ENCODE measurements at places on chromosomes 2 and 18.

DNA sequence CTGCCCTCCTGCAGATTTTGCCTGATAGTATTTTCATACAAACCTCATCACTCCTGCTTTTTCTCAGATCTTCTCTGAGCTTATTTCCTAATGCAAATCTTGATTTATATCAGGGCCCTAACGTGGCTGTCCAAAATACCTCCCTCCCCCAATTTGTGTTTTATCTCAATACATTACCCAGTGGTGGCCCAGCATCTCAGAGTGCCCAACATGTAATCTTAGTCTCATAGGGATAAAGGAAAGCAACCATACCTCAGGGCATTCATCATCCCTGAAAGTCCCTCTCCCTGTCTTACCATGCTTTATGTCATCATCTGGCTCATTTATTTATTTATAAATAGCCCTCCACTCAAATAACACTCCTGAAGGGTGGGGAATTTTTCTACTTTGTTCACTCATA is 135.3 kb downstream of the SLC8A1 start:
- DNase-seq = no peak

DNA sequence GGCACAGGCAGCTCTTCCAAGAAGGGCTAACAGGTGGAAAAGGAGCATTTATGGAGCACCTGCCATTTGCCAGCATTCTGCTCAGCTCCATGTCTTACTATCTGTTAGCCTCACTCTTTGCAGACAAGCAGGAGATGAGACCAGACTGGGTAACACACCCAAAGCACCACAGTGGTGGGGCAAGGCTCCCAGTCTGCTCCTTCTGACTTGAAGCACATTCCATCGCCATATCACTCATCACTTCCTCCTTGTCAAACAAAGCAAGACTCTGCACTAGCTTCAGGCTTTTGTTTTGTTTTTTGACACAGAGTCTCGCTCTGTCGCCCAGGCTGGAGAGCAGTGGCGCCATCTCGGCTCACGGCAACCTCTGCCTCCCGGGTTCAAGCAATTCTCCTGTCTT is 182.8 kb downstream of the MGAT5 start:
- DNase-seq = no peak

GRCh38 chr18:44876755-44877154 is 196.1 kb downstream of the SETBP1 start:
- DNase-seq = no peak

- DNase-seq = no peak
These were observed 316.6 kb upstream of the CHST9 start for GRCh38 chr18:27501671-27502070.

DNA sequence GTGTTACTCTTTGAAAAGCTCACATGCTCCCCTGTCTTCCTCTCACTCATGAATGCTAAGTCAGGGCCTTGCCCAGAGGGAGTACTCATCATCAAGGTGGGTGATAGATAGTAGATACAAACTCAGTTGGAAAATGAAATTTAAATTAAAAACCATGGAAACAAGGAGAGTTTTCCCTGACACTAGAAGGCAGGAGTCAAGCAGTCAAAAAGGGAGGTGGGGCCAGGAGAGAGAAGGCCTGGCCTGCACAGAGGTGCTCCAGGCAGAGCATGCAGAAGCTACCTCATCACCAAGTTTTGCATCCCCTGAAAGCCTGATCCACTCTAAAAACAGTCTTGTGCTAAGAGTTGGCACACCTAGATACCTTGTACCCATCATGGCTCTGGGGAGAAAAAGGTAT is 143.7 kb downstream of the MYO5B start:
- no peak for DNase-seq

DNA sequence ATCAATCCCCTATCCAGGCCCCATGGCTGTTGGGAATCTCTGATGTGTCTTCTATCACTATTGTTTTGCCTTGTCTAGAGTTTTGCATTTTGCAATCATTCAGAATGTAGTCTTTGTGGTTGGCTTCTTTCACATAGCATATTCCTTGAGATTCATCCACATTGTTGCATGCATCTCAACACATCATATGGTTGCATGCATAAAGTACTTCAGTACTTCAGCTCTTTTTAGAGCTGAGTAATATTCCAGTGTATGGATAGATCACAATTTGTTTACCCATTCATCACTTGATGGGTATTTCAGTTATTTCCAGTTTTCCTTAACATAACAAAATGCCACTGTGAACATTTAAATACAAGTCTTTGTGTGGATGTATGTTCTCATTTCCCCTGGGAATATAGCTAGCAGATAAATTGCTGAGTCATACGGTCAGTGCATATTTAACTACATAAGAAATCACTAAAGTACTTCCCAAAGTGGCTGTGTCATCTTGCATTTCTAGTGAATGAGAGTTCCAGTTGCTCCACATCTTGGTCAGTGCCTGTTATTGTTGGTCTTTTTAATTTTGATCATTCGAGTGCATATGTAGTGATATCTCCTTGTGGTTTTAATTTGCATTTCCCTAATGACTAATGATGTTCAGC is 138.8 kb downstream of the BCL11A start:
- no peak for DNase-seq

GRCh38 chr18:31819106-31819924 is 58.6 kb upstream of the SLC25A52 start:
- DNase-seq = no peak

DNA sequence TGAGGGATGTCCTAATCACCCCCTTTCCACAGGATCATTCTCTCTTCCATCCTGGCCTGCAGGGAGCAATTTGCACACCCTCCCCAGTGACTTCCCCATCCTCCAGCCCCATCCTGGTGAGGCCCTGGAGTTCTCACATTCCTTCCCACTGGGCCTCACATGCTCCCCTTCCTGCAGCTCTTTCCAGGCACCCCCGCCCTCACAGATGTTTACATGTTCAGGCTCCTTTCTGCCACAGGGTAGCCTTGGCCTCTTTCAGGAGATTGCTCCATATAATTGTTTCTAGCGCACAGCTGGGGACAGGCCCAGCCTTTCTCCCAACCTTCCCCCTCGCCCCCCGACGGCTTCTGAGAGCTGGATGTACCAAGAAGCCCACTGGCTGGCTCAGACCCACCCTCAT is 288.4 kb upstream of the TRIB2 start:
- no peak for DNase-seq

DNA sequence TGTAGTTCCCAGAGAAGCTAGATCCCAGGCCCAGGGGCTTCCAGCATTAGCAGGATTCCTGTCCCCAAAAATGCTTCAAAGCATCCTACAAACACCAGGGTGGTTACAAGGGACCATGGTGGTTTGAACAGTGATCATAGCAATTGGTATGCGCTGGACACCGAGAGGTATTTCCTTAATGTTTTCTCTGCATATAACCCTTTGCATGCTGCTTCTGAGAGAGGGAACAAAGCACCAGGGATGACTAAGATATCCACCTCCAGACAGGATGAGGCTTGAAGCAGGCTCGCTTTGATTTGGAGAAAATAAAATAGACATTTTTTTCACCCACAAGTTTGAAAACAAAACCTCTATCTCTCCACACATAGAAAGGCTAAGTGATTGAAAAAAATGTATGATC is 50.5 kb upstream of the TSPYL6 start:
- DNase-seq = no peak

DNA sequence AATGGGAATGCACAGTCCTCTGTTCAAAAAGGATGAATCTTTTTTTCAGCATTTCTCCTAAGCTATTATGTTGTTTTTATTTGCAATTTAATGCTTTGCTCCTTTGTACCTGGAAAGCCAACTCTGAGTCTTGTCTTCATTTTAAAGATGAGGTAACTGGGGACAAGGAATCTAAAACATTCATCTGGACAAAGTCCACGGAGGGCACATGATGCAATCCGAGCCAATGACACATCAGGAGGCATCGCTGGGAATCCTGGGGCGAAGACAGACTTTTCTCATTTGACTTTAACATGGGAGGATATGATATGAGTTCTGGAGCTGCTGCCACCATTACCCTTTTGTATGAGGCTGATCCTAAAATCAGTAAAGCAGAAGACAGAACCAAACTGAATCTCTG is 116.5 kb upstream of the REG3G start:
- DNase-seq = no peak

DNA sequence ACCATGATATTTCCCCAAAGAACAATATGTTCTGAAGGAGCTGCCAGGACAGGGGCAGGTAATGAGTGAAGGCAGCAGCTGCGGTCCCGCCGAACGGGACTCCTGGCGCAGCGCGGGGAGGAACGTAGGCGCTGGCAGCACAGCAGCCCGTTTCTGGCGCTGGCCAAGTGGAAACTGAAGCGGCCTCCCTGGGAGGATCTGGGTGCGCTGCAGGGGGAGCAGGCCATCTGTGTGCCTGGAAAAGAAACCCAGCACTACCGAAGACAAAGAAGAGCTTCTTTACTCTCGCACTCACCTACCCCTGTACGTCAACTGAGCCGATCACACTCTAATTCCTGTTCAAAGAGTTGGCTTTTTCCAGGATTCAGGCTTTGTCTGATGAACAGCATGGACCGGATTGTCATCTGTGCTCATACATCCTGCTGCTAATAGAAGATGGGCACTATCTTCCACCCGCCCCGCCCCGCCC is 11.8 kb downstream of the G6PC2 start:
- no peak for DNase-seq

GRCh38 chr2:192026059-192026824 is 168.5 kb downstream of the TMEFF2 start:
- no peak for DNase-seq

GRCh38 chr2:68292108-68292710 is 27.5 kb downstream of the CNRIP1 start:
- peak; percentile 8 for DNase-seq

- DNase-seq = no peak
These were observed 11.8 kb upstream of the PROC start for GRCh38 chr2:127406454-127406853.

DNA sequence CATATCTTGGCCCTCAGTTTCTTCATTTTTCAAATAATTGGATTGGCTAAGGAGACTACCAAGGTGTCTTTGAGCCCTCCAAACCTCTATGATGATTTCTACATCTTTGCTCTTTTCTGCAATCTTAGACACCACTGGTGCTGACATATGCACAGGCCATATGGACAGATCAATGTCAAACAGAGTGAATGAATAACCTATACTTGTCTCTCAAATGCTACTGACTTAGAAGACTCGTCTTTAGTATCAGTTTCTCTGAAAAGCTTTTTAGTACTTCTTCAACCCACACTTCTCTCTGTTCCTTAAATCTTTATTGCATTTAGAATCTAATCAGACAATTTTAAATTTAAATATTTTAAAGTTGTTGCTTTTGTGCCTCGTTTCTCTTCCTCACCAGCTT is 258.2 kb downstream of the LTBP1 start:
- DNase-seq = no peak

- no peak for DNase-seq
These were observed 19.5 kb upstream of the FAHD2A start for GRCh38 chr2:95382686-95383634.

- DNase-seq = no peak
These were observed 8.8 kb downstream of the SIX2 start for GRCh38 chr2:45000341-45000901.

GRCh38 chr2:15242936-15243461 is 318.1 kb downstream of the NBAS start:
- no peak for DNase-seq

DNA sequence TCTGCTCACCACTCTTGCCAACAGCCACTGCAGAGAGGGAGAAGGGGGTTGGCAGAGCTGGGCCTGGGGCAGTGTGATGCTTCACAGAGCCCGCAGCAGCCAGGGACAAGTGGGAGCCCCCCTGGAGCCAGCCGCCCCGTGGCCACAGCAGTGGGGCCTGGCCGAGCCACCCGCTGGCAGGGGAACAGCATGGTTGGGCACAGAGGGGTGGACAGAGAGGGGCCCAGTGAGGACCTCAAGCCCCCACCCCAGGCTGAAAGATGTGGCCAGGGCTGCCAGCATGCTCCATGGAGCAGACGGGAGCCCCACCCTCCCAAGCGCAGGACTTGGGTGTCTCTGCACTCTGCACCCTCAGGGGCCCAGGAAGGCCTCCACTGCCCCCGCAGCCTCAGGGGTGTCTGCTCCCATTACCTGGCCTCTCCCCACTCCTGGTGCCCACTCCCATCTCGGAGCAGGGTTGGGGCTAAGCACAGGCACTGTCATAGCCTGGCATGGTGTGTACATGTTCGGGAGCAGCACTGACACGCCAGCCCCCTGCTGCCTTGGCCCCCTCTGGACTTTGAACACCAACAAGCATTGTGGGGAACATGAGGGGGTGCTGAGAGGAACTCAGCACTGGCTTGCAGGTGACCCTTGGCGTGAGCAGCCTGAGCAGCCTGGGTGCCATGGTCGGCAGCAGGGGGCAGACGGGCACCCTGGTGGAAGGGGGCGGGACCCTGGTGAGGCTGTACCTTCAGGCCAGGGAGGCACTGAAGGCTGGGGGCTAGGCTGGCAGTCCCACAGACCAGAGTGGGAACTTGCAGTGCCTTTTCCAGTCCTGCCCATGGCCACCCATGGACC is 279.6 kb upstream of the CYP26B1 start:
- DNase-seq = no peak

- DNase-seq = no peak
These were observed 53.2 kb downstream of the PLCL1 start for GRCh38 chr2:197857476-197858107.

DNA sequence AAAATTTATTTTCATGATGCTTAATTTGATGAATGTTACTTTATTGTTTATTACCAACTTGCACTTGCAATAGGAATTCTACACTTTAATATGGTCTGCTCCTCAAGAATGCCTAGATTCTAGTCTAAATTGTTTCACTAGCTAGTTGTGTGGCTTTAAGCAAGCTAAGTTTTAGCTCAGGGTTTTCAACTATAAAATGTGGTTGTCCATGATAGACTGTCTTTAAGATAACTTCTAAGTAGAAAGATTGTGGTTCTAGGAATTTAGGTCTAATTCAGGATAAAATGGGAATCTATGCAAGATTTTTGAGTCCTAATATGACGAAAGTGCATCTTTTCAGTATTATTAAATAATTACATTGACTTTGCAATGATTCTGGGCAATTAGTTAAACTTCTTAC is 294.0 kb downstream of the PLCL1 start:
- no peak for DNase-seq

DNA sequence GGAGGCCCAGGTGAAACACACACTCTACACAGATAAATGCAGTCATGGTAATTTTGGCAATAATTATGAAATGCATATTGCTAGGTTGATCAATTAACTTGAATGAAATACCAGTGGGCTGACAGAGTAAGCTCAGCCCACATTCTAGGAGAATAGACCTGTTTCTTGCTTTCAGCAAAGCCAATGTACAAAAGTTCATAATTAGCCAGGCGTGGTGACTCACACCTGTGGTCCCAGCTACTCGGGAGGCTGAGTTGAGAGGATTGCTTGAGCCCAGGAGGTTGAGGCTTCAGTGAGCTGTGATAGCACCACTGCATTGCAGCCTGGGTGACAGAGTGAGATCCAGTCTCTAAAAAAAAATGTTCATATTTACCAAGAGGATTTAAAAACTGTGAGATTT is 15.7 kb upstream of the MBP start:
- DNase-seq = no peak

DNA sequence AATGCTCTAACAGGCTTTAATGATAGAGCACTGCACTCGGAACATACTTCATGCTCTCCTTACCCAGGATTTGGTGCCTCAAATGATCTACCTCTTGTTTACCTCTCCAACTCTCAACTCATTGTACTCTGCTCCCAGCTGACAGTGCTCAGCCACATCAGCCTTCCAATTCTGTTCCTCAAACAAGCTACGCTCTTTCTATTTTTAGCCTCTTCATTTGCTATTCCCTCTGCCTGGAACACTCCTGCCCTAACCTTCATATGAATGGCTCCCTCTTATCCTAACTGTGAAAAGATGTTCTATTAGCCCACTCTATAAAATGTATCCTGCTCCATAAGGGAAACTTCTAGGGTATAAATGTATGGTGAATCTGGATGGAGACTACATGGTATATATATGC is 42.5 kb downstream of the PIGN start:
- no peak for DNase-seq

GRCh38 chr18:51643483-51643882 is 446.0 kb upstream of the MEX3C start:
- no peak for DNase-seq

All from activated T-cell treated with anti-CD3 and anti-CD28 coated beads, Interleukin-2, amount 50 U/mL, for 4 hours (primary cell).